ENCODE measurements at places on chromosomes 12 and 14. TPM values are rescaled to one million over a fixed set of nuclear protein-coding genes. Genes with fewer than 3 reads are reported as not detected.
A peak's percentile ranks its signal among the peaks of the same experiment; 100 is the strongest.

EML5 gene
- 5.6 TPM for total RNA-seq

GRCh38 chr14:38080696-38081095, 127.0 kb upstream of the SSTR1 start:
- H3K27me3 ChIP-seq = no peaks in the 10 kb centered on the region
- H3K4me3 ChIP-seq = no peak overlapping the region
- H3K27ac ChIP-seq = no peak overlapping the region
- no peaks in the 10 kb centered on the region for H3K36me3 ChIP-seq
- no peak for DNase-seq

DNA sequence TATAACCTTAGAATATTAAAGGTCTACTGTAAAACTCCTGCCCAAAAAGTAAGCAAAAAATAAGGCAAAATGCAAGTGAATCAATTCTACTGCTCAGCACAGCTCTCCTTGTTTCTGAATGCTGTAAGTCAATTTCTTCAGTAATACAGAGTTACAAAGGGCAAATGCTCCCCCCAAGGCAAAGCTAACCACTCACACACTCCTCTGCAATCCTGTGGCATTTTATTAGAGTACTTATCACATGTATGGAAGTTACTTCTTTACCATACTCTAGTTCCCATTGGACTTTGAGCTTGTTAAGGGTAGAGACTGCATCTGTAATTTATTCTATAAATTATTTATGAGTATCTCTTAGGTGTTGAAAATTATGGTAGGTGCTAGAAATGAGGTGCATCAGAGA, 27.2 kb downstream of the SEL1L start:
- no peaks in the 10 kb centered on the region for H3K4me1 ChIP-seq
- no peaks in the 10 kb centered on the region for H3K27me3 ChIP-seq
- H3K4me3 ChIP-seq = no peak overlapping the region
- H3K27ac ChIP-seq = no peak overlapping the region

- peaks cover 23% of the 10 kb centered on the region for H3K36me3 ChIP-seq
- H3K27ac ChIP-seq = no peak overlapping the region
- no peak for DNase-seq
- H3K4me1 ChIP-seq = no peaks in the 10 kb centered on the region
- no peak overlapping the region for H3K4me3 ChIP-seq
Measured at GRCh38 chr12:105204916-105205315, 31.1 kb downstream of the APPL2 start.

BRI3BP gene
- total RNA-seq = 4.3 TPM

MPHOSPH9 gene
- total RNA-seq = 21.7 TPM

- H3K4me3 ChIP-seq = no peak overlapping the region
- no peaks in the 10 kb centered on the region for H3K36me3 ChIP-seq
- no peak overlapping the region for H3K27ac ChIP-seq
- DNase-seq = no peak
- H3K27me3 ChIP-seq = no peaks in the 10 kb centered on the region
Measured at GRCh38 chr14:67503331-67503730, 14.8 kb upstream of the TMEM229B start.

- H3K4me1 ChIP-seq = no peaks in the 10 kb centered on the region
- no peak overlapping the region for H3K27ac ChIP-seq
- no peak overlapping the region for H3K4me3 ChIP-seq
- no peak for DNase-seq
Measured at GRCh38 chr14:61736751-61737150, 25.5 kb upstream of the SNAPC1 start.

DNA sequence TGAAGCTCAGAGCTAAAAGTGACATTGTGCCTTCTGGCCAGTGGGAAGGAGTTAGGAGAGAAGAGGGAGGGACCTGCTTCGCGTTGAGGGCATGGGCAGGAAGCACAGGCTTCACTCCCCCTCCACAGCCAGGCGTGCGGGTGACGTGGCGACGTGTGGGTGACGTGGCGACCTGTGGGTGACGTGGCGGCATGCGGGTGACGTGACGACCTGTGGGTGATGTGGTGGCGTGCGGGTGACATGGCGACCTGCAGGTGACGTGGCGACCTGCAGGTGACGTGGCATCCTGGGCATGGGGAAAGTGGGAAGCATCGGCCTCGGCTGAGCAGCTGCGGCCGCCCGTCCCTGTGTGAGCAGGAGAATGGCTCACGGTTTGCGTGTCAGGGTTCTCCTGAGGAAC, 8.2 kb upstream of the GALNT9 start:
- H3K27ac ChIP-seq = no peak overlapping the region
- no peak overlapping the region for H3K4me3 ChIP-seq
- H3K4me1 ChIP-seq = no peaks in the 10 kb centered on the region
- H3K36me3 ChIP-seq = no peaks in the 10 kb centered on the region
- H3K27me3 ChIP-seq = peaks cover 91% of the 10 kb centered on the region
- DNase-seq = no peak

GRCh38 chr14:105275267-105275946, 25.4 kb downstream of the BRF1 start:
- H3K36me3 ChIP-seq = no peaks in the 10 kb centered on the region
- no peak overlapping the region for H3K4me3 ChIP-seq
- H3K4me1 ChIP-seq = no peaks in the 10 kb centered on the region
- peak overlapping the region; percentile 76 for H3K27ac ChIP-seq
- DNase-seq = no peak

TAS2R50 gene
- 4.0 TPM for total RNA-seq

TSPAN19 gene
- total RNA-seq = not detected

DNA sequence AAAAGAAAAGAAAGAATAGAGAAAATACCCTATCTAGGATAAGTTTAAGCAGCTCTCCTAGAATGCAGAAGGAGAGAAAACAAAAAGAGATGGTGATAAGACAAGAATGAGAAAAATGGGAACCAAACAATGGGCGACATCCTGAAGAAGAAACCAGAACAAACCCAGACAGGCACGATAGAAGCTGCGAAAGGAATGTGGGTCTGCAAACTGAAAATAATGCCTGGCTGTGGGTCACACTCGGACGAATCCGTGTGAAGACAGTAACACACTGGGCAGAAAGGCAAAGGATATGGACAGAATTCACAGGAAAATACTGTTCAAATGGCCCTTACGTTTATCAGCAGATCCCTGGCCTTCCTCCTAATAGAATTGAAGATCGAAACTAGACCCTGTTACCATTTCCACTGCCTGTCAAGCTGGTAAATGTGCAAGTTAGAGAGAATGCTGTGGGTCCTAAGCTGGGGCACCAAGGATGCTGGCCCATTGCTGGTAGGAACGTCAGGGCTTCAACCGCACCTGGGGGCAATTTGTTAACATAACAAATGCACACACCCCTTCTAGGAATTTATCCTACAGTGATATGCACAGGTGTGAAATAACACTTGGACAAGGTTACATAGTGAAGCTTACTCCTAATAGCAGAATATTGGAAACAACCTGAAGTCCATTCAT, 117.5 kb upstream of the RFLNA start:
- no peaks in the 10 kb centered on the region for H3K4me1 ChIP-seq
- H3K27ac ChIP-seq = no peak overlapping the region
- H3K36me3 ChIP-seq = no peaks in the 10 kb centered on the region
- DNase-seq = no peak
- H3K4me3 ChIP-seq = no peak overlapping the region
- no peaks in the 10 kb centered on the region for H3K27me3 ChIP-seq

GRCh38 chr12:111454716-111455447, 49.2 kb downstream of the SH2B3 start:
- peak overlapping the region; percentile 16 for H3K27ac ChIP-seq
- no peaks in the 10 kb centered on the region for H3K27me3 ChIP-seq
- H3K4me1 ChIP-seq = no peaks in the 10 kb centered on the region
- no peak overlapping the region for H3K4me3 ChIP-seq

DNA sequence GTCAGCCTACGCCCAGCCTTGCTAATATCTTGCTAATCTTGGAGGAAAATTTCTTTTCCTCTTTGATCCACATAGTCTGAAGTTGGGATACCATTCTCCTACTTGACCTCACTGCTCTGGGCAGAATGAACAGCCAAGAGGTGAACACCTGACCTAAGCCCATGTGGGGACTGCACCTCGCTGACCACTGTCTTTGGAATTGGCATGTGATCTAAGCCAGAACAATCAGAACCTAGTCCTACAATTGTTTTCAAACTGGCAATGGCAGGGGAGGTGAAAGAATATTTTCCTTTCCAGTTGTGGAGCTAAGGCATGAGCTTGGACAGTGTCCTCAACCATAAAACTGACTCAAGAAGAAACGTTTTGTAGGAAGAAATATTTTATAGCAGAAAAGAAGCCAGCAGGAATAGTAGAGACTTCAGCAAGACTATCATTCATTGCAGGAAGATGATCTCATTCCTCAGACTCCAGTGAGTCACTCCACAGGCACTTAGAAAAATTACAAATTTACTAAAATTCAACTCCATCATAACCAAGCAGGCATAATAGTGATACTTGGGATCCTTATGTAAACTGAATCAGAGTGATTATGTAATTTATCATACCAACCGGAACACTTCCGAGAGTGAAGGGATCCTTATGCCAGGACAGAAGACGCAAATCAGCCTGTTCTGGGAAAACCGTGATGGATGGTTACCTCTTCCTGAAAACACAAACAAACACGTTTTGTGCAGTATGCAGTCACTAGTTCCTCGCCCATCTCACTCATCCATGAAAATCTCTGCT, 14.7 kb downstream of the PTPRO start:
- no peaks in the 10 kb centered on the region for H3K36me3 ChIP-seq
- H3K4me3 ChIP-seq = no peak overlapping the region
- no peak for DNase-seq
- H3K4me1 ChIP-seq = no peaks in the 10 kb centered on the region
- H3K27me3 ChIP-seq = no peaks in the 10 kb centered on the region

- no peak for DNase-seq
- peaks cover 3% of the 10 kb centered on the region for H3K4me1 ChIP-seq
Measured at GRCh38 chr14:23114120-23114458, 5.0 kb downstream of the CEBPE start.

- no peak overlapping the region for H3K27ac ChIP-seq
- H3K36me3 ChIP-seq = no peaks in the 10 kb centered on the region
- no peak overlapping the region for H3K4me3 ChIP-seq
- no peaks in the 10 kb centered on the region for H3K4me1 ChIP-seq
- H3K27me3 ChIP-seq = no peaks in the 10 kb centered on the region
- no peak for DNase-seq
Measured at GRCh38 chr14:25067600-25067999, 17.7 kb upstream of the STXBP6 start.

CCDC175 gene
- total RNA-seq = not detected

IFT81 gene
- 19.0 TPM for total RNA-seq

CLBA1 gene
- total RNA-seq = 4.5 TPM

- peak overlapping the region; percentile 31 for H3K27ac ChIP-seq
- no peaks in the 10 kb centered on the region for H3K36me3 ChIP-seq
- H3K4me3 ChIP-seq = no peak overlapping the region
- H3K4me1 ChIP-seq = peaks cover 12% of the 10 kb centered on the region
Measured at GRCh38 chr14:74586681-74587362, 25.2 kb downstream of the LTBP2 start.

GRCh38 chr12:80233926-80234325, 134.6 kb downstream of the OTOGL start:
- no peak overlapping the region for H3K27ac ChIP-seq
- no peak for DNase-seq
- no peaks in the 10 kb centered on the region for H3K36me3 ChIP-seq
- no peaks in the 10 kb centered on the region for H3K27me3 ChIP-seq
- H3K4me3 ChIP-seq = no peak overlapping the region
- H3K4me1 ChIP-seq = no peaks in the 10 kb centered on the region

DNA sequence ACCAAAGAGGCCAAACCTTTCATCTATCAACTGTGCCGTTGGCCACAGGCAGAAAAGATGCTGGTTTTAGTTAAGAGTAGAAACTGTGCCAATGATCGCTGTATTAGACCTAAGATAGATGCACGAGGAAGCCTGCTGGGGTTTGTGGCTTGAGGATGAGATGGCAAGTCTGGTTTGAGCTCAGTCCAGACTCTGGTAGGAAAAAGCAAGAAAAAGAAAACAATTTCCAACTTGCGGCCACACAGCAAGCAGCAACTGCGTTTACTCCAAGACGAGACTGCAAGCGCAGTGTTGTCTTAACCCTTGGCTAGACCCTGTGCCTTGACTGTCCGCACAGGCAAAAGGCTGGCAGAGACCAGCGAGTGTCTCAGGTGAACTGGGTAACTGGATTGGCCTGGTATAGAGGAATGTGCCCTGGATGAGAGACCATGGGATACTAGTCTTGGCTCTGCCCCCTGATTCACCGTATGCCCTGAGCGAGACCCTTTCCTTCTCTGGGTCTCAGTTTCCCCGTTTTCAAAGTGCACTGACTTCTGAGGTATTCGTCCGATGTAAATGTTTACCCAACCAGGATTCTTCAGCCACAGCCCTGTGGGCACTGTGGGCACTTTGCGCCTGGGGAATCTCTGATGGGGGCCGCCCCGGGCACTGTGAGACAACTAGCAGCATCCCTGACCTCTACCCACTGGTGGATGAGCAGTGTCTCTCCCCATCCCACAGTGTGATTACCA, 113.4 kb downstream of the DICER1 start:
- DNase-seq = peak; percentile 6
- no peak overlapping the region for H3K27ac ChIP-seq
- no peak overlapping the region for H3K4me3 ChIP-seq
- no peaks in the 10 kb centered on the region for H3K36me3 ChIP-seq
- no peaks in the 10 kb centered on the region for H3K4me1 ChIP-seq
- H3K27me3 ChIP-seq = no peaks in the 10 kb centered on the region

TMEM52B gene
- 0.44 TPM for total RNA-seq

CCDC38 gene
- total RNA-seq = not detected

- no peak overlapping the region for H3K27ac ChIP-seq
- H3K36me3 ChIP-seq = no peaks in the 10 kb centered on the region
- H3K4me1 ChIP-seq = no peaks in the 10 kb centered on the region
- DNase-seq = no peak
- no peak overlapping the region for H3K4me3 ChIP-seq
Measured at GRCh38 chr14:28373721-28374120, 392.9 kb upstream of the FOXG1 start.

GRCh38 chr12:120500581-120500980, 4.7 kb downstream of the DYNLL1 start:
- no peak overlapping the region for H3K27ac ChIP-seq
- H3K27me3 ChIP-seq = no peaks in the 10 kb centered on the region
- no peak overlapping the region for H3K4me3 ChIP-seq
- no peaks in the 10 kb centered on the region for H3K36me3 ChIP-seq

Data from breast epithelium (tissue), 4 donors.